ENCODE measurements at places on chromosomes 4 and X.

DNA sequence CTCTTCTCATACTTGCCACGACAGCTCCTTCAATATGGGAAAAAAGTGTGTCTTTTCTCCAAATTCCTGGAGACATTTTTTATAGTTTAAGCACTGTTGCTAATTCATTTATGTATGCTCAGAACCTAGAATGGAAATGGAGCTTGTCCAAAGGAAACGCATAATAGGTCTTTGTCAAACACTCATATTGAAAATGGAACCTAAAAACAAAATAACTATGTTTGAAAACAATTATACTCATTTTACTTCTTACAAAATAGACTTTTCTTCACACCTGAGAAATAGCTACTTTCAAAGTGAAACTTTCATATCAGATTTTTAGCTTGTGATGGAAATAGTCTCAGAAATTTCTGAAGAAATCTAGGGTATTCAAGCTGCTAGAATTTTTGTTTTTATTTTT lies 529.7 kb upstream of the BOD1L1 start:
- no peak for DNase-seq

DNA sequence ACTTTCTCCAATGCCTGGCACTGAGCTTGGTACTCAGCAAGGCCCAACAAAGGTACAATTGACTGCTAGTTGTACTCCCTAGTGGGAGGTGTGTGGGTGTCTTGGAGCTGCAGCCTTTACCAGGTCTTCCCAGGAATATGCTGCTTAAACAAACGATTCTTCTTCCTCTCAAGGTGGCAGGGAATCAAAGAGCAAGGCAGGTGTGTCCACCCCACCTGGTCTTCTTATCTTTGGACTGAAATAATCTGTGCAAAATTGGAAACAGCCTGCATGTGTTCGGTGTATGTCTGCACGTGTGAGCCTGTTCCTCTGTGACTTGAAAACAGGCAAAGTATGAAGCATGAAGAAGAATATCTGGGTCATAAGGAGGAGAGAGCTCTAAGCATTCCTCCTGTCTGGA lies 235.3 kb downstream of the PTTG2 start:
- no peak for DNase-seq

DNA sequence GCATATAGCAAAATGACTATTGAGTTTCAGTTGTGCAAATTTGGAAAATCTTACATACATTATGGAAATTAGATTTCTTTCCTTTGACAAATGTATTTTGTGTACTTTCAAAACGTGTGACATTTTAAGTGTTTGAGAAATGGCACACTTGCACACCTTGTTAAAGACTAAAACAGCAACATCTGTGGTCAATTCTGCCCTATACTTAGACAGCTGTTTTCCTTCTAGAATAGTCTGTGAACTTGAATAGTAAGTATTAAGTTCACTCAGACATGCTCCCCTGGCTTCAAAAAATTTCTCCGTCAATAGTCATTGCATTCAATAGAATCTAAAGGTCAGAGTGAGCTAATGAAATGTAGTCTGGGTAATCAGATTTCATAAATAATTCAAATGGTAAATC lies 21.7 kb upstream of the TBC1D9 start:
- DNase-seq, result no peak

DNA sequence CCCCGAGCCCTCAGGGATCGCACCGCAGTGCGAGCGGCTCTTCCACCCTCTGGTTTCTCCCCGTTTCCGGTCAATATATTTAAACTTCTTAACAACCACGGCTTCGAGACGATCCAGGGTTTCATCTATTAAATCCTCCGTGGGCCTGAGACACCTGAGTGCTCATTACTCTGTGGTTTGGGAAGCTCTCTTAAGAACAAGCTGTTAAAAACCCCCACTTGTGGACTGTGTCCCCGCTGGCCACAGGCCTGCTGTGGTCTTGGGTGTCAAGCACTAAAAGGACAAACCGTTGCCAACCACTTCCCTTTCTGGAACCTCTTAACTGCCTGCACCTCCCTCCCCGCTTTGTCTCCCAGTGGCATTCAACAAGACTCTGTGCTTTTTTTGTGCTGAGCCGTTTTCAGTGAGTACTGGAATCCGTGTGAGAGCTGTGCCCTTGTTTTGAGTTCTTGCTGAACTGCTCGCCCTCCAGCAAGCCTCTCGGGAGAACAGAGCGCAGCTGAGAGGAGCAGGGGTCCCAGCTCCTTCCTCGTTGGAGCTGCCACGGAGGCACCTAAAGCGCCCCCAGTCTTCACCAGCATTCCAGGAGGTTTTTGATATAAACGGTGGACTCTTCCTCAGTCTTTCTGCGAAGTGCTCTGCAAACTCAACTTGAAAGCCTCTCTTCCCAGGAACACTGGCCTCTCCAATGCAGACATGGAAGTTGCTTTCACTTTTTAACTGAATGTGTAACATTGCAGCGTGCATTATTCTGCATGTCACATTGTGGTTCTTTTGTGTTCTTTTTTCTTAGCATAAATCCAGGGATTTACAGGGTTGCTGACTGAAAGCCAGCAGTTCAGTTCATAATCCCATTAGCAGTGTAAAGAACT lies 691 bp upstream of the IGFBP7 start:
- no peak for DNase-seq
